ENCODE measurements at places on chromosomes 7 and 10. TPM values are rescaled to one million over a fixed set of nuclear protein-coding genes. Genes with fewer than 3 reads are reported as not detected.

GRCh38 chr10:3010334-3010733, 57.0 kb upstream of the PFKP start:
- H3K27me3 ChIP-seq = peaks cover 23% of the 10 kb centered on the region
- DNase-seq = no peak
- H3K36me3 ChIP-seq = no peaks in the 10 kb centered on the region
- no peak overlapping the region for H3K4me3 ChIP-seq

DNA sequence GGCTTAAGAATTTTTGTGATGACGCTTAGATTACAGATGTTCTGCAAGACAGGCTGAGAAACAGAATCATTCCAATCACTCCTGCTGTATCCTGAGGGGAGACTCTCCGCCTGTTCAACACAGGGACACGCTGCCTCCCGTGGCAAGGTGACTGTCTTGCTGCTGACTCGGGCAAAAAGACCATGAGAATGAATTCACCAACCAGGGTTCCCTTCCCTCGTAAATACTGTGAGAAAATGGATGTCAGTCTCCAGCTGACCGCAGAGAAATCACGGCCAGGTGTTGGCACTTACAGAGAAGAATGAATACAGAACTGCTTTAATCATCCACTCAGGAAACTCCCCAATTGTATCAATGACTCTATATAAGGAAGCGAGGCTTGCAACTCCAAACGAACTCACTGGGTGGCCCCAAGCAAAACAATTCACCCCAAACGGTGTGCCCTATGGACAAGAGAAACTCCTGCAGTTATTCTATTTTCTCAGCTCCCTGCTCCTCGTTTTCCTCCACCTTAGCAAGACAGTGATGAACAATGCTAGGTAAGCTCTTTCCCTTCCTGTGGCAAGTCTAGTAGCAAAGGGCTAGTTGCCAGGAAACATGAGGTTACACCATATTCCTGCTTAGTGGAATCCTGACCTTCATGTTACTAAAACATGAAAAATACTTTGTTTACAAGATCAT, 22.8 kb downstream of the GNA12 start:
- no peak overlapping the region for H3K27ac ChIP-seq
- H3K27me3 ChIP-seq = no peaks in the 10 kb centered on the region
- no peak overlapping the region for H3K4me3 ChIP-seq
- H3K4me1 ChIP-seq = peaks cover 60% of the 10 kb centered on the region
- no peak for DNase-seq

DNA sequence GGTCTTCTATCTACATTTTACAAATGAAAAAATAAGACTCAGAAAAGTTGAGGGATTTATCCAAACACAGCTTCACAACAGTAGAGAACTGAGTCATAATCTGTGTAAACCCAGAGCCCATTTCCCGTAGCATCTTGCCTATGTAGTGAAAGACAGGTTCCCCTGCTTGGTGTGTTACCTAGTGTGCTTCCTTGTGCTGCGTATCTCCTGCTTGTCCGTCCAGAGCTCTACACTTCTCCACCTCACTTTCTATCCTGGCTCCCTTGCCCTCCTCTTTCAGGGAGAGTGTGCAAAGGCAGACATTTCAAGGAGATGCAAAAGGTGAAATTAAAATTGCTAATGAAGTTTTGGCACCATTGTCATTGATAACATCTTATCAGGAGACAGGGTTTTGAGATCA, 1.4 kb upstream of the ASNS start:
- H3K27ac ChIP-seq = no peak overlapping the region
- no peak for DNase-seq
- H3K27me3 ChIP-seq = no peaks in the 10 kb centered on the region
- H3K4me1 ChIP-seq = no peaks in the 10 kb centered on the region

DNA sequence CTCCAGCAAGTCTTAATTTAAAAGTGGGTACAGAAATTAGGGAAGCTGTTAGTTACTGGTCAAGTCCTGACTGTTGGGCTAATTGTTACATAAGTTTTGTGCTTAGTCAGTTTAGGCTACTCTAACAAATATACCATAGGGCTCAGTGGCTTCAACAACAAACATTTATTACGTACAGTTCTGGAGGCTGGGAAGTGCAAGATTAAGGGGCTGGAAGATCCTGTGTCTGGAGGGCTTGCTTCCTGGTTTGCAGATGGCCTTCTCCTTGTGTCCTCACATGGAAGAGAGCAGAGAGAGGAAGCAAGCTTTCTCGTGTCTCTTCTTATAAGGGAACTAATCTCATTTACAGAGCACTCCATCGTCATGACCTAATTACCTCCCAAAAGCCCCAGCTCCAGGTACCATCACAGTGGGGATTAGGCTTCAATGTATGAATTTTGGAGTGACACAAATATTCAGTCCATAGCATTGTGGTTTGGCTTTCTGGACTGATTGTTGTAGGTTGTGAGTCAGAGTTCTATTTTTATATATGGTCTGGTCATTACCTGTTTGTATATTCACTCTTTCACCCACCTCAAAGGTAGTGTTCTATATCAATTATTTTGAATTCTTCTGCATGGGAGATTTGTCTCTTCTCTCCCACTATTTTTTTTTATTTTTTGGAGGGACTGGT, 17.1 kb downstream of the ST7 start:
- H3K27ac ChIP-seq = peak overlapping the region; percentile 23
- no peaks in the 10 kb centered on the region for H3K36me3 ChIP-seq
- H3K27me3 ChIP-seq = no peaks in the 10 kb centered on the region
- DNase-seq = no peak

- no peaks in the 10 kb centered on the region for H3K27me3 ChIP-seq
- no peaks in the 10 kb centered on the region for H3K36me3 ChIP-seq
These were observed 55.2 kb upstream of the PDGFA start for GRCh38 chr7:574661-575395.

- no peak overlapping the region for H3K4me3 ChIP-seq
- H3K36me3 ChIP-seq = no peaks in the 10 kb centered on the region
- no peak overlapping the region for H3K27ac ChIP-seq
- H3K27me3 ChIP-seq = no peaks in the 10 kb centered on the region
These were observed 96.9 kb upstream of the FAM180A start for GRCh38 chr7:135845415-135846075.

DNA sequence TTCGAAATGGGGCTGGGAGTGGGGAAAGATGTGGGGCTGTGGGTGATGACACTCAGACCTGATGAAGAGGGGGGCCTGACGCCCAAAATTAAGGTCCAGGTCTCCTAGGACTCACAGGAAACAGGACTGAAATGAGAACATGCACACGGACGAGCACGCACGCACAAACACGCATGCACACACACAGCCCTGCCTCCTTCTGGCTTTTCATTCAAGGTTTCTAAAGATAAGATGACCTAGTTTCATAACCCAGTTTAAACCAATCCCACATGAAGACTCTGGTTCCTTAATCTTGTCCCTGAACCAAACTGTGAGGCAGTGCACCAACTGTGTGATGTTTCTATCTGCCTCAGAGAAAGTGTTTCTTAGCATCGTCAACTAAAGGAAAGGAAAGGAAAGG, 162.0 kb downstream of the DGKI start:
- peak overlapping the region; percentile 28 for H3K27ac ChIP-seq
- peak; percentile 29 for DNase-seq
- no peak overlapping the region for H3K4me3 ChIP-seq
- H3K36me3 ChIP-seq = no peaks in the 10 kb centered on the region
- no peaks in the 10 kb centered on the region for H3K27me3 ChIP-seq

DNA sequence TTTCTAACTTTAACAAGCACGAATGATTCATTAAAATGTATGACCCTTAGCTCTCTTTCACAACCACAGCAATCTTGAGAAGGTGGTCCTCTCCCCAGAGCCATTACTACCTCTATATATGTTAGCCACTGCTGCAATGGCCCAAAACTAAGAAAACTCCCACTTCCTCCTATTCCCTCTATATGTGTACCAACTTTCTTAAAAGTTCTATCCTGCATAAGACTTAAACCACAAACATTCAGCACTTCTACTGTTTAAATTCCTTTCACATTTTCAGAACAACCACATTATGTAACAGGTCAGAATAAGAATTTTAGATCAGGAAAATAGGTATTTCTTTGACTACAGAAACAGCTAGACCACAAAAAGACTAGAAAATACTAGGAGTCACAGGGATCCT, 36.2 kb downstream of the WASL start:
- no peaks in the 10 kb centered on the region for H3K27me3 ChIP-seq
- DNase-seq = no peak
- no peak overlapping the region for H3K4me3 ChIP-seq

DNA sequence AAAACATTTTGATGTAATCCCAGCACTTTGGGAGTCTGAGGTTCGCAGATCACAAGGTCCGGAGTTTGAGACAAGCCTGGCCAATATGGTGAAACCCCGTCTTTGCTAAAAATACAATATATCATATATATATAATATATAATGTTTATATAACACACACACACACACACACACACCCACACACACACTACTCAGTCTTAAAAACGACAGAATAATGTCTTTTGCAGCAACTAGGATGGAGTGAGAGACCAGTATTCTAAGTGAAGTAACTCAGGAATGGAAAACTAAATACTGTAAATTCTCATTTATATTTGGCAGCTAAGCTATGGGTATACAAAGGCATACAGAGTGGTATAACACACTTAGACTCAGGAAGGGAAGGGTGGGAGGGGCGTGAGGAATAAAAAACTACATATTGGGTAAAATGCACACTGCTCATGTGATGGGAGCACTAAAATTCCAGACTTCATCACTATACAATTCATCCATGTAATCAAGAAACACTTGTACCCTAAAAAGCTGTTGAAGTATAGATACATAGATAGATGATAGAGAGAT, 231.2 kb upstream of the SEMA3A start:
- H3K27ac ChIP-seq = no peak overlapping the region
- H3K4me1 ChIP-seq = no peaks in the 10 kb centered on the region
- H3K27me3 ChIP-seq = no peaks in the 10 kb centered on the region
- H3K4me3 ChIP-seq = no peak overlapping the region
- no peak for DNase-seq

- peaks cover 12% of the 10 kb centered on the region for H3K4me1 ChIP-seq
- peak overlapping the region; percentile 99 for H3K27ac ChIP-seq
- H3K27me3 ChIP-seq = no peaks in the 10 kb centered on the region
- H3K4me3 ChIP-seq = peak overlapping the region; percentile 48
- no peak for DNase-seq
These were observed 43.8 kb upstream of the FAM20C start for GRCh38 chr7:148543-148931.

GRCh38 chr7:152710153-152710442, 34.2 kb upstream of the XRCC2 start:
- no peaks in the 10 kb centered on the region for H3K4me1 ChIP-seq
- no peaks in the 10 kb centered on the region for H3K27me3 ChIP-seq
- H3K4me3 ChIP-seq = no peak overlapping the region
- no peak overlapping the region for H3K27ac ChIP-seq
- H3K36me3 ChIP-seq = no peaks in the 10 kb centered on the region

DNA sequence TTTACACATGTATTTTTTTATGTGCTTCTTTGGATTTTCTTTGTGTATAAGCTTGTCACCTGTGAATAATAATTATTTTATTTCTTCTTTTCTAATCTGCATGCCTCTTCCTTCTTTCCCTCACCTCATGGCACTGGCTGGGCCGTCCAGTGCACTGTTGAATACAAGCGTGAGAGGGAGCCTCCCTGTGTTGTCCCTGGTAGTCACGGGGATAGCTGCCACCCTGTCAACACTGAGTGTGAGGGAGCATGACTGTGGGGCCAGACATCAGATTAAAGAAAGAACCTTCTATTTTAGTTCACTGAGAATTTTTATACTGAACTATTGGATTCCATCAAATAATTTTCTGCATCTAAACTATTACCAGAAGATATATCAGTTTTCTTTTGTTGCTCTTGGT, 187.9 kb downstream of the CDC14C start:
- no peak overlapping the region for H3K4me3 ChIP-seq
- H3K4me1 ChIP-seq = no peaks in the 10 kb centered on the region
- DNase-seq = peak; percentile 46
- H3K27ac ChIP-seq = no peak overlapping the region

GRCh38 chr10:4003348-4003973, 218.5 kb upstream of the KLF6 start:
- no peaks in the 10 kb centered on the region for H3K4me1 ChIP-seq
- H3K27ac ChIP-seq = no peak overlapping the region
- no peak for DNase-seq
- H3K27me3 ChIP-seq = no peaks in the 10 kb centered on the region
- H3K4me3 ChIP-seq = no peak overlapping the region

DNA sequence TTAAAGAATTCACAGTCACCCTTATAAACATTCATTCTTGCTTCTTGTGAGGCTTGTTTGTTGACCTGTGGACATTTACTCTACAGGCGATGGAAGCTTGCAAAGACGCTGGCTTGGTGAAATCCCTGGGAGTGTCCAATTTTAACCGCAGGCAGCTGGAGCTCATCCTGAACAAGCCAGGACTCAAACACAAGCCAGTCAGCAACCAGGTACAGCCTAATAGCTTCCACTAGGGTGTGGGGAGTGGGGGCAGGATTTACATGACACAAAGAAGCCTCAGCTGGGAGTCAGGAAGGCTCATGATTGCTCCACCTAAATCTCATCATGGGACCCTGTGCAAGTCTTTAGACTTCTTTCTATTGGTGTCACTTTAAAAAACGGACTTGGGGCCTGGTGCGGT, 29.0 kb downstream of the AKR1D1 start:
- no peaks in the 10 kb centered on the region for H3K27me3 ChIP-seq
- H3K27ac ChIP-seq = no peak overlapping the region

DNA sequence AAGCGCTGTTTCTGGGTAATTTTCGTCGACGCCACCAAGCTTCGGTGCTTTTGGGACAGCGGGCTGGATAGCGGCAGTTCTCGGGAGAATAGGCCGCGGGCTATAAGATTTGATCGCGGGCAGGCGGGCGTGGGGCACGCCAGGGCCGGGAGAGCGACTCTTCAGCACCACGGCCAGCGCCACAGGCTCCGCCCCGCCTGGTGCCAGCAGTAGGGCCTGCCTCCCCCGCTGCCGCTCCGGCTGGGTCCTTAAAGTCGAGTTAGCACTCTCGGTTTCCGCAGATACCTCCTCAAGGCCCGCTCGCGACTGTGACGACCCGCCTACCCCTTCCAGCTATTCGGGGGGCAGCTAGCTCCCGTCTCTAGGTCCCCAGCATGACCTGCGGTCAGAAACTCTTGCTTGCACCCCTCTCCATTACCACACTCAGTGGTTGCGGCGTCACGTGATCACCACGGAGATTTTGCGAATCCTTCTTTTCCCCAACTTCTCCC, 9.4 kb downstream of the NXPH1 start:
- no peak overlapping the region for H3K27ac ChIP-seq
- H3K4me1 ChIP-seq = peaks cover 4% of the 10 kb centered on the region
- peak; percentile 54 for DNase-seq
- no peaks in the 10 kb centered on the region for H3K36me3 ChIP-seq

GRCh38 chr7:36496576-36496975, 106.9 kb downstream of the ANLN start:
- H3K4me3 ChIP-seq = no peak overlapping the region
- no peaks in the 10 kb centered on the region for H3K27me3 ChIP-seq

Gene GNAT3
- total RNA-seq = not detected

Gene KIF11
- 1.5 TPM for total RNA-seq

Gene DGKI
- total RNA-seq = 4.6 TPM

Gene STEAP1B
- total RNA-seq = 0.26 TPM

Gene EGFR
- 29.6 TPM for total RNA-seq

Gene LIPM
- total RNA-seq = not detected

Gene TWIST1
- total RNA-seq = 1.0 TPM

All from heart left ventricle (tissue), 16 donors.